ENCODE measurements at places on chromosomes 4 and X.

GRCh38 chr4:5192271-5192670 lies 141.0 kb downstream of the STK32B start:
- no peak for DNase-seq

- DNase-seq = no peak
These were observed 30.8 kb upstream of the ANXA3 start for GRCh38 chr4:78520808-78521226.

DNA sequence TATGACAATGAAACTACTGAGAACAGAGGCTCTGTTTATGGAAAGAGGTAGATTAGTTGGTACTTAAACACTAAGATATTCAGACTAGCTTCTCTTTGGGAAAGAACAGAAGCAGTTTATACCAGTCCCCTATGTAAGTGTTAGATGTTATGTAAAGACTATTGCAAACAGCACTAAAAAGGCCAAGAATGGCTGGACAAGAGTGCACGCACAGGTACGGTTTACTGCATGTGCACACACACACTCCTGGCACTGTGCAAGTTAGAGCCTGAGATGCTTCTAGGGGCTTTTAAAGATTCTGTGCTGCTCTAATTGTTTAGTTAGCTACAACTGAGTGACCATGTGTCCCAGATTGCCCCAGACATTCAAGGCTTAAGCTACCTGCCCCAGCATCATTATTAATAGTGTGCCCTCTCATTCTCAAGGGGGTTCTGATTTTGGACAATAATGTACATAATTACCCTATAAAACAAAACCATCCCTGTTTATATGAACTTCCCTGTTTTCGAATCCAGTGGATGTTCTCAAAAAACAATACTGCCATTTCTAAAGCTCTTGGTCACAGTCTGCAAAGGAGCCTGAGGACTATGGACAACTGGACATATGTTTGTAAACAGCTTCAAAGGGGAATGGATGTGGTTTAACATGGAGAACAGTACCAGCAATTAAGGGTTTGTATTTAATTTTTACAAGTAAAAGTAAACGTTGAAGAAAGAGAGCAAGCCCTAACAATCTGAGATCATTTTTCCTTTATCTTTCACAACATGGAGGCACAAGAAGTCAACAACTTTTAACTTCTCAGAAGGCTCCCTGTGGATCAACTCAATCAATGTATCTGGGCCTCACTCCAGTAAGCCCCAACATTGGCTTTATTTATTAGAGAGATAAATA lies 2.0 kb downstream of the SETD7 start:
- no peak for DNase-seq

DNA sequence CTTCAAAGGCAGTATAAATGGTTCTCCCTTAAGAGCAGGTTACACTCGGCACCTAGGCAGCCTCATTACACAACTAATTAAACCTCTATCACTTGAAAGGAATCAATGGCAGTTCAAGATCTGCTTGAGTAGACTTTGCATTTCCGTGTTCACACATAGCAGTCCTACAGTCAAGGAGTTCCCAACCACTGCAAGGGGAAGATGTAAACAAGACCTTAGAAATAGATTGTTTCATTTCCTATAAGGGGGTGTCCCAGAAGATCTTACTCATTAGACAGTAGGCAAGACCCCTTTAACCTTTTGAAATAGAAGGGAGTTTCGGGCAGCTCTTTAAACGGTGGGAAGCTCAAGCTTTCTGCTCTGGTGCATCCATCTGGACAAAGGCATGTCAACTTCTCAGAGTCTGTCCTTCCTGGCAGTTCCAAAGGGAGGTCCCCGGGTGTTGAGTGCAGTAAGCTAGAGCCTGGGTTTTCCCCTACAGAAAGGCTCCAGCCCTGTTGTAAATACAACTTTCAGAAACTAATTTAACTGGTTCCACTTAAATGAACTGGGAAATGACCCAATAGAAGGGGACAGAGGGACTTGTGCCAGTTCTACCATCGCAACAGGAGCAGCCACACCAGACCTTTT lies 150.8 kb downstream of the RBMX2 start:
- no peak for DNase-seq

DNA sequence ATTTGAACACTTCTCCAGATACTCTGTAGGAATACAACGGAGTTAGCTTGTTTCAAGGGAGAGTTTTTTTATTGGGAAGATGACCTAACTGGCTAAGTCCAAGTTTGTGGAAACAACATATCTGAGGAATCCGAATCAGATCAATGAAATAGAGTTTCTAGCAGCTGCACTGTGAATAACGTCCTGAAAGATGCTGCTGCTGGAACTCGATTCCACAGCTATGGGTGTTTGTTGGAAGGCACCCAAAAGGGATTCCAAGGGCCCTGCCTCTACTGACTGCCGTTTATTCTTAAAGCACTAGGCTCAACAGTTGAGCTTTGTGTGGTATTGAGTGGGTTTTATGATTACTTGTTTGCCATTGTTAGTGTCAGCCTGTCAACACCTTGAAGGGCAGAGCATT lies 6.6 kb upstream of the GBA3 start:
- DNase-seq = no peak

- DNase-seq = no peak
These were observed 7.6 kb upstream of the SOWAHB start for GRCh38 chr4:76905521-76905920.

DNA sequence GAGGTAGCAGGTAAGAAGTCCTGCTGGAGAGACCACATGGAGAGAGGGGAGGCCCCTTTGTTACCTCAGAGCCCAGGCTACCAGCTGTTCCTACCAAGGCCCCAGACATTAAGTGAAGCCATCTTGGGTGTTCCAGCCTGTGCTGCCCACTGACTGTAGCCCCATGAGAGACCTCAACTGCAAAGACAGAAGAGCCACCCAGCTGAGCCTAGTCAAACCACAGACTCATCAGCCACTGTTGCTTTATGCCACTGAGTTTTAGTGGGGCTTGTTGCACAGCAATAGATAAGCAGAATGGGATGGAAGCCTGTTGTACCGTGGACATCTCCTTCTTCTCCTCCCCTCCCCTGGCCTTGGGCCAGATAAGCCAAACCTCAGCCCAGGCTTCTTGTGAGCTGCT lies 83.9 kb downstream of the ADRA2C start:
- no peak for DNase-seq

- DNase-seq = peak; percentile 67
These were observed at the start of gene ARHGAP24 for GRCh38 chr4:85474818-85475630. Gene ARHGAP24, plus strand, starts transcription at chr4:85475150.

GRCh38 chr4:189098932-189099696 lies 841.6 kb upstream of the FRG1 start:
- no peak for DNase-seq

DNA sequence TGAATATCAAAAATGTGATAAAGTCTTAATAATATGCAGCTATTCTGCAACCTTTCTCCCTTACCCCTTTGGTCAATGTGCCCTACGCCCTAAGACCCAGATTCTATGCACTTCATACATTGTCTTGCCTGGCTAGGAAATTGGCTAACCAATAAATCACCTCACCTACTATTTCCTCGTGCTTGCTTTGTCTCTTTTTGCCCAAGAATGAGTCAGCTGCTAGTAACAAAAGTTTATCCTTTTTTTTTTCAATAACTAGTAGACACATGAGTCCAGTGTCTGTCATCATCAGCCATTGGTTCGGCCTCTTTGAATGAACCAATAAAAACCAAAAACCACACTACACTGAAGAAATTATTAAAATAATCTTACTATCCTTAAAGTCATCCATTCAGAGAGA lies 387.1 kb downstream of the PPP3CA start:
- DNase-seq = no peak

GRCh38 chr4:94214703-94215319 lies 7.1 kb downstream of the SMARCAD1 start:
- DNase-seq = no peak

- DNase-seq = no peak
These were observed 42.6 kb downstream of the TMEM165 start for GRCh38 chr4:55438314-55438713.

DNA sequence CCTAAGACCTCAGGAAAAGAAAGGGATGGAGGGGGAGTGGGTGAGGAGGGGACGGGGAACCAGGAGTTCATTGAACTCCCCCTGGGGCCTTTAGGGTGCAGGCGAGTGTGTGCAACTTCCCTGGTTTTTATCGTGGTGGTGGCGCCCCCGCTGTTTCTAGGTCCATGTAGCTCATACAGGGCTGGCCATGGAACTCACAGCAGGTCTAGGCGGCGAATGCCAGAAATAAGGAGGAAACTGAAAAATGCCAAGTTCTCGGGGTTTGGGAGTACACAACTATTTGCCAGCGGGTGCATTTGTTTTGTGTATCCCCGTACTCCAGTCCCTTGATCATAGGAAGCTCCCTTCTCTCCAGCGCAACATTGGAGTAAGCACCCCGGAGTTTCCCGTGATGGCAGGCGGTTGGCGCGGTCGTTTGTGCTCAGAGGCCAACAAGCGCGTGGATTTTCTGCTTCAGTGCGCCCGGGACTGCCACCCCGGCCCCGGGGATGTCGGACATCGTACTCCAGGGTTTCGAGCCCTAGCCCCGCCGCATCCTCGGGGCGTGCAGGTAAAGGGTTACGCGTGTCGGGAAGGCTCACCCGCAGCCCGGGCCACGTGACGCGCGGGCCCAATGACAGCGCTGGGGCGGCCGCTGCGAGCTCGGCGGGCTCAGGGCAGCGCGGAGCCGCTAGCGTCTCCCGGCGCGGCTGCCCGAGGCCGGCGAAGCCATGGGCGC lies 208.9 kb downstream of the NWD2 start:
- DNase-seq = peak; percentile 21

DNA sequence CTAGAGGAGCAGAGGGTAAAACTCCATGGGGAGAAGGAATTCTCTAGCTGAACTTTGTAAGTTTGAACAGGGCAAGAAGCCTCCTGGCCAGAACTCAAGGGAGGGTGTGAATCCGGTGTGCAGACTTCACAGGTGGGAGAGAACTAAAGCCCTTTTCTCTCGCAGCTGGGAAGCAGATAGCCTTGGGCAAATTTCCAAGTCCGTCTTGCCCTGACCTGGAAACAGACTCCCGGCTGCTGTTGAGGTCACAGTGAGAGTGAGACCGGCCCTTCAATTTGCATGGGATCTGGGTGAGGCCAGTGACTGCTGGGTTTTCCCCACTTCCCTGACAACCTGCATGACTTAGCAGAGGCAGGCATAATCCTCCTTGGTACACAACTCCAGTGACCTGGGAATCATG lies 94.5 kb upstream of the ZNF827 start:
- DNase-seq = no peak

DNA sequence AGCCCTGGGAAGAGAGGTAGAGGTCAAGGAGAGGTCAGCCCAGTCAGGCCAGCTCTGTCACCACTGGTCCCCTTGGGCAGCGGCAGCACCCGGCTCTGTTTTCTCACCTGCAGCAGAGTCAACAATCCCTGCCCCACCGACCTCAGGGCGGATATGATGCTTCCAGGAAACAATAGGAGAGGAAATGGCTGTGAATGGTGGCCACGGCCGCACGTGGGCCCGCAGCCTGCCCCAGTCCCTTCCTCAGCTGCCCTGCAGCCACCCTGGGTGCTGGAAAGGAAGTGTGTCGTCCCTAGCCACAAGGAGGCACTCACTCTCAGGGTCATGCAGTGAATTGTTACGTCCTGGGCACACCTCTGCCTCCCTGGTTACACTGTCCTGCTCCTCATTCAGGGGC lies 92.5 kb upstream of the ENPP6 start:
- DNase-seq = peak; percentile 63

- no peak for DNase-seq
These were observed 66.4 kb upstream of the C4orf54 start for GRCh38 chr4:99724067-99724466.

GRCh38 chr4:180280726-180281297 lies 1962.4 kb upstream of the TENM3 start:
- DNase-seq = no peak

DNA sequence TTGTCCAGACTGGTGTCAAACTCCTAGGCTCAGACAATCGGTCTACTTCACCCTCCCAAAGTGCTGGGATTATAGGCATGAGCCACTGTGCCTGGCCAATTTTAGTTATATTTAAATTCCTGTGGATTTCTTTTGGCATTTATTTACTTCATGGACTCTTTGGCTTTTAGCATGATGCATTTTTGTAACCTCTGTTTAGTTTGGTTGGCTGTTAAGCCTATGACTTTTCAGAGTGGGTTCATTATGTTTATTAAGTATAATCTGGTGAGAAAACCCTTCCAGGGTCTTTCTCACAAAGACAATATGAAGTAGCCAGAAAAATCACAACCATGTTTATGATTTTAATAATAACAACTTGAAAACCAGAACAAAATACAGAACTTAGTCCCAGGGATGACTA lies 49.4 kb downstream of the USP38 start:
- no peak for DNase-seq

GRCh38 chrX:34365471-34365870 lies 233.4 kb upstream of the FAM47A start:
- no peak for DNase-seq

DNA sequence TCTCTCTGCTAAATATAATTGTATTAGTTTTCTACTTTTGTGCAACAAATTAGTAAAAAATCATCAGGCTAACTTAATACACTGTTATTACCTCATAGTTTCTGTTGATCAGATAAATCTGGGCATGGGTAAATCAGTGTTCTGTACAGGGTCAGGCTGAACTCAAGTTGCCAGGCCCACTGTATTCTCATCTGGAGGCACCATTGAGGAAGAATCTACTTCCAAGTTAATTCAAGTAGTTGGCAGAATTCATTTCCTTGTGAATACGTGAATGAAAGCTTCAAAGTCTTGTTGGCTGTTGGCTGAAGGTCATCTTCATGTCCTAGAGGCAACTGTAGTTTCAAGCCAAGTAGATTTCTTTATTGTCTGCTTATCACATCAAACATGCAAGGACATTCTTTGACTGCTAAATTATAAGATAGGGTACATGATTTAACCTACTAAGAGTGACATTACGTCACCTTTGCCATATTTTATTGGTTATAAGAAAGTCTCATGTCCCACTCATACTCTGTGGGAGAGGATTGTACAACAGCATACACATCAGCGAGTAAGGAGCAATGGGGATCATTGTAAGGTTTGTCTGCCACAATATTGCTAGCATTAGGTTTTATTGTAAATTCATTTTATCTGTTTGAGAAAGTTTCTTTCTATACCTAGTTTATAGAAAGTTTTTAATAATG lies 1219.0 kb downstream of the ARAP2 start:
- DNase-seq = no peak

Measured in CD4-positive, alpha-beta T cell treated with Interferon gamma for 1 hour (primary cell).